ENCODE measurements at places on chromosomes 12 and 14.

GRCh38 chr12:97924122-97924521 lies 461.5 kb downstream of the RMST start:
- DNase-seq, result no peak

GRCh38 chr12:111064154-111064553 lies 143.8 kb upstream of the MYL2 start:
- DNase-seq, result no peak

DNA sequence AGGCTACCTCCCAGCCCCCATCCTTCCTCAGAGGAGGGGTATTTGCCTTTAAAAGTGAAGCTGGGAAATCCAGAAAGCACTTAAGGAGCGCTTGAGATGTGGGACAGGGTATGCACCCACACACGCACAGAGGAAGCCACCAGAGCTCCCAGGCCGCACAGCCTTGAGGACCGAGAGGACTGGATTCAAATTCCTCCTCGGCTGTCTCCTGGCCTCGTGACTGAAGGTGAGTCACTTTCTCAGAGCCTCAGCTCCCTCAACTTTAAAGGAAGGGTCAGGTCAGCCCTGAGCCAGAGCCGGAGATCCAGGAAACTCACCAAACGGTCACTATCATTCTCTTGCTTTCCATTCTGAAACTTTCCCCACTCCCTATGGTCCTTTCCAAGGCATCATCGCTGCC lies 37.6 kb downstream of the BCL11B start:
- DNase-seq, result no peak

- DNase-seq, result no peak
Observed at GRCh38 chr14:53969326-53969725, 12.7 kb upstream of the BMP4 start.

GRCh38 chr14:90603841-90604240 lies 207.0 kb downstream of the CALM1 start:
- no peak for DNase-seq

GRCh38 chr12:109770104-109770860 lies 56.7 kb downstream of the FAM222A start:
- no peak for DNase-seq

DNA sequence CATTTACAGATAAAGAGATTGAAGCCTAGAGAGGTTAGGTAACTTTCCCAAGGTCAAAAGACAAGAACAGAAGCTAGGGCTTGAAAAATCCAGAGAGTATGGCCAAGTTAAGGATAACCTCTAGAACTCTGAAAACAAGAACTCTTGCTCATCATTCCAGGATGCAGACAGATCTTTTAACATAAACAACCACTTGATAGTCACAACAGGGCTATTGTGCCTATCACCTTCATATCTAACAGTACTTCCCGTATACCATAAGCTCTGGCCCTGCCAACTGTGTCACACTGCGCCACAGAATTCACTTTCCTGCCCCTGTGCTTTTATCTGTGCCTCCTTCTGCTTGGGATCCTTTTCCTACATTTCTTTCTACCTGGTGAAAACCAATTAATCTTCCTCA lies 18.2 kb downstream of the ERP29 start:
- DNase-seq, result no peak

DNA sequence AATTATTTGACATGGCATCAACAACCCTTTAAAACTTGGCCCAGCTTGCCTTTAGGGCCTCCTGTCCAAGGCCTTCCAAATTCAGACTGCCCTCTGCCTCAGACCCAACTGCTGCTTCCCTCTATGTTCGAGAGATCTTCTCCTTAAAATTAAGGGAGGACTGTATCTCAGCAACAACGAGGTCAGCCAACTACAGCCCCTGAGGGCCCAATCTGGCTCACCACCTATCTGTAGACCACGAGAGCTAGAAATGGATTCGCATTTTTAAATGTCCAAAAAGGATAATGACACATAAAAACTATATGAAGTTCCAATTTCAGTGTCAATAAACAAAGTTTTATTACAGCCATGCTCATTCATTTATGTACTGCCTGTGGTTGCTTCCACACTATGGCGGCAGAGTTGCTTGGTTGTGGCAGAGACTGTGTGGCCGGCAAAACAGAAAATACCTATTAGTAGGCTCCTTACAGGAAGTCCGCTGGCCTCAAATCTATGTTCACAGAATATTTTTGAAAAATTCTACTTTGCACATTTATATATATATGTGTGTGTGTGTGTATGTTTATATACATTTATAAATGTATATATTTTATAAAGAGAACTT lies 1026.9 kb downstream of the BCL11B start:
- DNase-seq, result no peak

All from T-helper 9 cell (primary cell).